Karpas-422 (cell line): ENCODE measurements at places on chromosomes 7 and 10. TPM values are rescaled to one million over a fixed set of nuclear protein-coding genes. Genes with fewer than 3 reads are reported as not detected.

The OR2A2 gene
- total RNA-seq = not detected in 2 replicates

DNA sequence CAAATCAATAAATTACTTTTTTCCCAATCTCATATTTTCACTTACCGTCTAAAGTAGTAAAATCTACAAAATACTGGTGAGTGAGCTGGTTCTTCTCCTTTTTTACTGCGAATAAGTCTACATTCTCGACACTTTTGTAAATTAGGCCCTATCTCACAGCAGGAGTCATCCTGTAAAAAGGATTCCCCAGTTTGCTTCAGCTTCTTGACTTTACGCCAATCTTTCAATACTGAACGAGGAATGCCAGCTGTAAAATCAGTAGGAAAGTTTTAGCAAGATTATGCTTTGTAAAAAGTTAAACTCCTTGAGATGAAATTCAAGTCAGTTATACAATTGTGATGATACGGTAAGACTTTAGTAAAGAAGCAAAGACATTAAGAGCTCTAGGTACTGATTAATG is 67.3 kb downstream of the NRBF2 start:
- H3K27ac ChIP-seq = no peak overlapping the region
- peaks cover 45% of the 10 kb centered on the region for H3K36me3 ChIP-seq
- no peak overlapping the region for H3K4me3 ChIP-seq
- peaks cover 43% of the 10 kb centered on the region for H3K4me1 ChIP-seq
- no peaks in the 10 kb centered on the region for H3K27me3 ChIP-seq

DNA sequence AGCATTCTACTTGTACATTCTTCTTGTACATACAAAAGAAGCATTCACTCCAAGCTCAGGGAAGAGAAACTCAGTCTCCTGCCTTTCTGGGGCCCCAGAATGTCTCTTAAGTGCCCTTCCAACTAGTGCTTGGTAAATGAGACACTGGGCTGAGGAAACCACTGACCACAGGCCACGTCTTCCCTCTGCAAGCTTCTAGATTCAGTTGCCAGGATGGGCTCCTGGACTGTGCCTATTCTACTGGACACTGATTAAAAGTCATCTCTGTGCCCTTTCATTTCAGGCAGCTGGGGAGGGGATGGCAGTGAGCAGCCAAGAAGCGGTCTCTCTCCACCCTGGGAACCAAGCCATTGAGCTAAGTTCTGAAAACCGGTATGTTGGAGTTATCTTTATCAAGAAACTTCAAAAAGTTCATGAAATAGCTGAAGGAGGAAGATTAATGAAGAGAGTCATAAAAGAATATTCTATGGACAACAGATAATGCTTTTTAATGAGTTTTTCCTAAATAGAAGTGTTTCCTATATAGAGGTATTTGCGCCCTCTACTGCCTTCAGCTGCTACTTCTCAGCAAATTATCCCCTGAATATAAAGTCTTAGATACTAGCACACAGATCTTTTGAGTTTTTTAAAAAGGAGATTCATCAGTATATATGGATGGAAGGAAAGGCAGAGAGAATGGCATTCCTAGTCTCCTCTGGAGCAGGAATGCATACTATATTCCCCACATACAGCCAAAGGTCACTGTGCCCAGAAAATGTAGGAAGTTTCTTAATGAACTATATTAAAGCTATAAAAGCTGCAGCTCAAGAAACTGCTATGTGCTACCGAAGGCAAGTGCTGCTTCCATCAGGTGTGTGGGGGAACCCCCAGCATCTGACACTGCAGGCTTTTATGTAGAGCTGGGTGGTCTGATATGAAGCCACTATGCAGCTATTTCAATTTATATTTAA is 8.4 kb upstream of the IFIT1B start:
- no peaks in the 10 kb centered on the region for H3K36me3 ChIP-seq
- H3K27ac ChIP-seq = no peak overlapping the region
- no peaks in the 10 kb centered on the region for H3K27me3 ChIP-seq
- no peaks in the 10 kb centered on the region for H3K4me1 ChIP-seq
- DNase-seq = peak; percentile 40

- no peaks in the 10 kb centered on the region for H3K4me1 ChIP-seq
- no peak overlapping the region for H3K27ac ChIP-seq
- H3K4me3 ChIP-seq = no peak overlapping the region
- no peaks in the 10 kb centered on the region for H3K27me3 ChIP-seq
- H3K36me3 ChIP-seq = no peaks in the 10 kb centered on the region
Observed at GRCh38 chr10:76055466-76055865, 624.0 kb downstream of the LRMDA start.

The ENTPD1 gene
- 0.11 and 0.32 TPM in 2 replicates for total RNA-seq

- H3K36me3 ChIP-seq = peaks cover 37% of the 10 kb centered on the region
- DNase-seq = no peak
- no peak overlapping the region for H3K27ac ChIP-seq
- H3K4me3 ChIP-seq = peak overlapping the region; percentile 73
- H3K27me3 ChIP-seq = no peaks in the 10 kb centered on the region
- peaks cover 16% of the 10 kb centered on the region for H3K4me1 ChIP-seq
Observed at GRCh38 chr10:43607199-43607573, 948 bp downstream of the ZNF485 start.

DNA sequence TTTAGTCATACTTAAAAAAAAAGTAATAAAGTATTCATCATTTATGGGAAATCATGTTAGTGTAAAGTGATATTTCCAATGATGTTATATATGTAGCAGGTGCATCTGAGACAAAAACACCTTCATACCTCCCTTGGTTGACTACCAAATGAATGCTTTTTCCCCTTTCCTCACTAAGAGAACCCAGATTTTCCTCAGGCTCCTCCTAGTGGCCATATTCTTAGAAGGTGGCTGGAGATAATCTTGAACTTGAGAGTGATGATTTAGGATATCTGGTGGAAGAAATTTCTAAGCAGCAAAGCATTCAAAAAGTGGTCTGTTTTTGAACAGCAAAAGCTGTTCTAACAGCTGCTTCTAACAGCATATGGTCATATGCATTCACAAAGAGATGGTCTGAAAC is 16.8 kb upstream of the DNAH11 start:
- H3K36me3 ChIP-seq = no peaks in the 10 kb centered on the region
- no peaks in the 10 kb centered on the region for H3K4me1 ChIP-seq
- no peaks in the 10 kb centered on the region for H3K27me3 ChIP-seq
- DNase-seq = peak; percentile 67
- no peak overlapping the region for H3K27ac ChIP-seq

- no peaks in the 10 kb centered on the region for H3K36me3 ChIP-seq
- H3K27me3 ChIP-seq = no peaks in the 10 kb centered on the region
- no peaks in the 10 kb centered on the region for H3K4me1 ChIP-seq
- H3K27ac ChIP-seq = no peak overlapping the region
Observed at GRCh38 chr10:123570898-123571515, 95.1 kb upstream of the GPR26 start.

GRCh38 chr10:114623661-114624294 is 34.3 kb downstream of the ABLIM1 start:
- H3K4me1 ChIP-seq = no peaks in the 10 kb centered on the region
- no peak for DNase-seq
- H3K27ac ChIP-seq = no peak overlapping the region
- no peak overlapping the region for H3K4me3 ChIP-seq

DNA sequence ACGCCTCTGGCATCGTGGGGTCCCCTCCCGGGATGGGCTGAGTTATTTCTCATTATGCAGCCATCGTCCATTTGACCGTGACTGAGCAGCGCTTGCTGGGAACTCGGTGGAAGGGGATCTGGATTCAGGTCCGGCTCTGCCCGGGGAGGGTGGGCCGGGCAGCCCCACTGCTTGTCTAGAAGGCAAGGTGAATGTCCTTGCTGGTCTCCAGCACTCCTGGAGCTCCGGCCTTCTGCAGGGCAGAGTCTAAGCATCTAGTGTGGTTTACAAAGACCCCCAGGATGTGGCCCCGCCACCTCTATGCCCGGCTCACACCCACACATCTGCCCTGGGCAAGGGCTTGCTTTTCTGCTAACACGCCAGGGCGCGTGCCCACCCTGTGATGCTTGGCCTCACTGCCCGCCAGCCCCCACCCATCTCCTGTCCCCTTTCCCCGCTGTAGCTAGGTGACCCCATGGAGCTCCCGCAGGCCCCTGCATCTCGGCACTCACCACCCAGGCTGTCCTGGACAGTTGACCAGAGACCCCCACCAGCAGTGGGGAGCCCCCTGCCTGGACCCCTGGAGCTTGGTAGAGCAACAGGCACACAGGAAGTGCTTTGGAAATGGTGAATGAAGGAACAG is 151.0 kb upstream of the CHST15 start:
- H3K36me3 ChIP-seq = no peaks in the 10 kb centered on the region
- H3K27me3 ChIP-seq = no peaks in the 10 kb centered on the region
- no peak overlapping the region for H3K4me3 ChIP-seq
- H3K4me1 ChIP-seq = no peaks in the 10 kb centered on the region
- no peak overlapping the region for H3K27ac ChIP-seq
- DNase-seq = no peak

GRCh38 chr10:112471878-112472487 is 25.0 kb downstream of the VTI1A start:
- H3K27me3 ChIP-seq = no peaks in the 10 kb centered on the region
- peak; percentile 84 for DNase-seq
- no peaks in the 10 kb centered on the region for H3K36me3 ChIP-seq
- no peak overlapping the region for H3K4me3 ChIP-seq
- H3K4me1 ChIP-seq = peaks cover 18% of the 10 kb centered on the region

The LIPM gene
- not detected in 2 replicates for total RNA-seq

DNA sequence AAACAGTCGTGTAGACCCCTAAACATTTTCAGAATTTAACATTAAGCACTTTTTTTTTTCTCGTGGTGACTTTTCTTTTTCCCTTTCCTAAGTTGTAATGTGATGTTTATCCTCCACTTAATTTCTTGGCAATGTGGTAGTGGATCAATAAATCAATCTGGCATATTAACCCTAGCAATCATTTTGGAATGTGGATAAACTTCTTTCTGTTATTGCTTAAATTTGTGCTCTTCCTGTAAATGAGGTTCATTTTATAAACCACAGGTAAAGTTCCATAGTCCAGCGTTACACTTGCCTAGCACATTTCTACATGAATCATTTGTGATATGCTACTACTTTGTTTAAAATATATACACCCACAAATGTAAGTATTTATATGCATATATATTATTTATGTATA is 247.4 kb upstream of the ETV1 start:
- H3K4me1 ChIP-seq = no peaks in the 10 kb centered on the region
- no peaks in the 10 kb centered on the region for H3K36me3 ChIP-seq
- H3K27me3 ChIP-seq = no peaks in the 10 kb centered on the region
- no peak overlapping the region for H3K27ac ChIP-seq
- H3K4me3 ChIP-seq = no peak overlapping the region
- DNase-seq = no peak

The DNAJC12 gene
- 52.2 and 72.8 TPM in 2 replicates for total RNA-seq

The MICALL2 gene
- total RNA-seq = not detected in 2 replicates

- DNase-seq = no peak
- no peak overlapping the region for H3K4me3 ChIP-seq
- H3K27me3 ChIP-seq = no peaks in the 10 kb centered on the region
- H3K4me1 ChIP-seq = no peaks in the 10 kb centered on the region
- no peak overlapping the region for H3K27ac ChIP-seq
- H3K36me3 ChIP-seq = no peaks in the 10 kb centered on the region
Observed at GRCh38 chr10:35668865-35669650, 27.0 kb upstream of the FZD8 start.

GRCh38 chr10:34113504-34114225 is 701.4 kb downstream of the PARD3 start:
- H3K36me3 ChIP-seq = no peaks in the 10 kb centered on the region
- H3K4me3 ChIP-seq = no peak overlapping the region
- H3K27ac ChIP-seq = no peak overlapping the region
- no peak for DNase-seq
- no peaks in the 10 kb centered on the region for H3K27me3 ChIP-seq

DNA sequence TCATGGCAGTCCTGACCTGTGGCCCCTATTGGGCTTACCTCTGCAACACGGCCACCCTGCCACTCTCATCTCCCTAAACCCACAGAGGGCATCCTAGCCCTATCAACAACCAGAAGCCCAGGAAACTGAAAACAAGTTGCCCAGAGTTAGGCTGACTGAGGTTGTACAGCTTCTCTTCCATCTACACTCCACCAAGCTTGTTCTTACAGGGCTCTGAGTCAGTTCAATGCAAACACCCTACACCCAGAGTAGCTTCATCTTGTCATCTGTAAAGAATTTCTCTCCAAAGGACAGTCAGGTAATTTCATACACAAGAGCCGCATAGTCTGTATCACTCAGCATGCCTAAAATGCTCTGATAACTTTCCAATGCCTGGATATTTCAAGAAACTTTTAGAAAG is 175.4 kb downstream of the ARID5B start:
- DNase-seq = peak; percentile 80
- H3K4me1 ChIP-seq = peaks cover 54% of the 10 kb centered on the region
- H3K4me3 ChIP-seq = no peak overlapping the region
- peak overlapping the region; percentile 94 for H3K27ac ChIP-seq
- H3K27me3 ChIP-seq = no peaks in the 10 kb centered on the region

The MYH16 gene
- not detected in 2 replicates for total RNA-seq

The ITPRIP gene
- 4.5 and 4.6 TPM in 2 replicates for total RNA-seq

DNA sequence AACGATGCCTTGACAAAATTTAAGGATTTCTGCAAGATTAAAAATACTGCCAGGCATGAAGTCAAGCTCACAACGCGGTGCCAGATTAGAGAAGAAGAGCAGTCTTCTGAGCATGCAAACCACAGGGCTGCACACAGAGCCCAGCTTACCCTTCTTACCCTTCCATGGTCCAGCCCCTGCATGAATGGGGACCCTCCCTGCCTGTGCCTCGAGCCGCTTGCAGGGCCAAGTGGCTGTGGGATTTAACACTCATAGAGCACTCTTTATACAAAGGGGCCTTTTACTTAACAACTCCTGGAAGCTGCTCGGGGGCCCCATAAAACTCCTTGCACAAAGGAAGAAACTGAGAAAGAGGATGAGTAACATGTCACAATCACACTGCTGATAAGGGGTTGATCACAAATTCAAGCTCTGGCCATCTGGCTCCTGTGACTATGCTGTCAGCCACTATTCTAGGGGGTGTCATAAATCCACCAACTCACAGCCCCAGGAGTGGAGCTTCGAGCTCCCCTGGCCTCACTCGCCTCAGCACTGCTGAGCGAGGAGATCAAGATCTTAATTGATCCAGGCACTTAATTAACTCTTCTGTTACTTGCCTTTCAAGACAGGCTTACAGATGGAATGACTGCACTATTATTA is 514.8 kb downstream of the TNS3 start:
- H3K27me3 ChIP-seq = no peaks in the 10 kb centered on the region
- no peaks in the 10 kb centered on the region for H3K36me3 ChIP-seq
- DNase-seq = no peak
- no peak overlapping the region for H3K4me3 ChIP-seq

The MNX1 gene
- 0.22 and 0.61 TPM in 2 replicates for total RNA-seq

The RNF32 gene
- total RNA-seq = 1.3 and 2.3 TPM in 2 replicates

The WEE2 gene
- total RNA-seq = 0.04 TPM in 1 of 2 replicates, not detected in the other

DNA sequence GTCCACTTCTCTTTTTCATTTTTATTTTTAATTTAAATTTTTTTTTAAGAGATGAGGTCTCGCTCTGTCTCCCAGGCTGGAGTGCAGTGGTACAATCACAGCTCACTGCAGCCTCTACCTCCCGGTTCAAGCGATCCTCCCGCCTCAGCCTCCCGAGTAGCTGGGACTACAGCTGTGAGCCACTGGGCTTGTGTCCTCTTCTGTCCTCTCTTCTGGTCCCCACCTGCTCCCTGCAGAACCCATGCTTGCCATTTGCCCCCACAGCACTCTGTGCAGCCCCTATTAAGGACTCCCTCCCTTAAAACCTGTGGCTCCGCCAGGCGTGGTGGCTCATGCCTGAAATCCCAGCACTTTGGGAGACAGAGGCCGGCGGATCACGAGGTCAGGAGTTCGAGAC is 9.1 kb upstream of the FZD9 start:
- H3K4me3 ChIP-seq = no peak overlapping the region
- H3K36me3 ChIP-seq = no peaks in the 10 kb centered on the region
- H3K4me1 ChIP-seq = peaks cover 6% of the 10 kb centered on the region; the same call in 1 of the 2 replicates
- no peaks in the 10 kb centered on the region for H3K27me3 ChIP-seq
- no peak overlapping the region for H3K27ac ChIP-seq

- no peak overlapping the region for H3K27ac ChIP-seq
- no peak for DNase-seq
- no peaks in the 10 kb centered on the region for H3K27me3 ChIP-seq
- H3K36me3 ChIP-seq = no peaks in the 10 kb centered on the region
- H3K4me1 ChIP-seq = no peaks in the 10 kb centered on the region
Observed at GRCh38 chr7:71851776-71852498, 560.2 kb downstream of the CALN1 start.
